ENCODE measurements at places on chromosomes 16 and 17. TPM values are rescaled to one million over a fixed set of nuclear protein-coding genes. Genes with fewer than 3 reads are reported as not detected.
A peak's percentile ranks its signal among the peaks of the same experiment; 100 is the strongest.

GRCh38 chr17:42311240-42312034 lies 23.1 kb downstream of the STAT5A start:
- no peak overlapping the region for H3K27ac ChIP-seq

GRCh38 chr17:77646046-77646430 lies 312.5 kb upstream of the TNRC6C start:
- peaks cover 2% of the 10 kb centered on the region for H3K36me3 ChIP-seq
- DNase-seq: no peak
- peaks cover 46% of the 10 kb centered on the region for H3K4me1 ChIP-seq
- peak overlapping the region; percentile 89 for H3K27ac ChIP-seq
- H3K27me3 ChIP-seq: peaks cover 4% of the 10 kb centered on the region

DNA sequence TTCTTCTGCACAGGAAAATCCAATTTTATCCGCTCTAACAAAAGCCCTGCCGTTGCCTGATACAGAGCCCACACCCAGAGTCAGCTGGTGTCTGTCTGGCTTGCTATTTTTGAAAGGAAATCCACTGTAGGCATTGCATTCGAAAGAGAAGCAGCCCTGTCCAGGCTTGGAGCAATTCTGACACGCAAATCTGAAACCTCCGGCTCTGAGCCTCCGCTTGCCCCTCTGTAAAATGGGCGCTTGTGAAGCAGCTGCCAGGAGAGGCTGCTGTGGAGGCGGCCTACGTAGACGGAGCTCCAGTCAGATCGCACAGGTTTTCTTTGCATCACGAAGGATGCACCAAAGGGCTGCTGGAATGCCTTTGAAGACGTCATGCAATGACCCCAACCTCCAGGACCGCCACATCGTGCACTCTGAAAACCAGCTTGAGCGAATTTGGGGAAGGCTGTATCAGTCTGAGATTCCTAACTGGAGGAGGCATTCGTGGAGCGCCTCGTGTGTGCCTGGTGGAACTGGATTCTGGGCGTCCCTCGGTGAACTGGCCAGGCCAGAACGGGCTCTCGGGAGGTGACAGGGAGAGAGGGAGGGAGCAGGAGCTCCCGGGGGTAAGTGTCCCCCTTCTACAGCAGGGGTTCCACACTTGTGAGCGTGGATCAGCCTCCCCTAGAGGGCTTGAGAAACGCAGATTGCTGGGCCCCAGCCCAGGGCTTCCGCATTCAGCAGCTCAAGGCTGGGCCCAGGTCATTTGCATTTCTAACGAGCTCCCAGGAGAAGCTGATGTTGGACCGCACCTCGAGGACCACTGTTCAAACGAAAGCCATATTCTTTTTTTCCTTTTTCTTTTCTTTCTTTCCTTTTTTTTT lies 215.5 kb downstream of the MRTFB start:
- H3K4me1 ChIP-seq: peaks cover 17% of the 10 kb centered on the region
- H3K4me3 ChIP-seq: peak overlapping the region; percentile 93
- peaks cover 12% of the 10 kb centered on the region for H3K36me3 ChIP-seq
- peak; percentile 40 for DNase-seq
- no peak overlapping the region for H3K27ac ChIP-seq

DNA sequence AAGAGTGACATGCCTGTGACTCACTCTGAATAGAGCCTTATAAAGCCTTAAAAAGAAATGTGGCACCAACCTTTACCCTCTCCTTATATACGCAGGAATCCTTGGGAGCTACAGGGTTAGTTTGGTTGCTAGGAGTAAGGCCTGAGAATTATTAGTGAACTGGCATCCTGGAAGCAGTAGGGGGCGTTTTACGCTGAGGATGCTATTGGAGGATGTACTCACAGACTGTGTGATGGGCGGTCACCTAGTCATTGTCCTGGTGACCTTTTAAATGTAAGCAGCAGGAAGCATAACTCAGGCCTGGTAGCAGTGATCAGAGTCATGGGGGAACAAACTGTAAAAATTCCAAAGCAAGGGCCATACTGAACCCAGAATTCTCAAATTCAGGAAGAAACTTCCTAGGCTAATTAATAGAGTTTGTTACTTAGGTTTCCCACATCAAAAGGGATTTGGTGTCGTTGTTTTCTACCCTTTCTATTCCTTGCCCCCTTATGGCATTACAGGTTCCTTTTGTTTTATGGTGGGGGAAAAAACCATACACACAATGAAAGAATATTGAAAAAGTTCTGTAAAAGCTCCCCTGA lies 153.8 kb downstream of the SNX11 start:
- H3K27me3 ChIP-seq: no peaks in the 10 kb centered on the region
- peaks cover 17% of the 10 kb centered on the region for H3K36me3 ChIP-seq
- no peak overlapping the region for H3K27ac ChIP-seq

GRCh38 chr16:4663777-4664465 lies 29.4 kb upstream of the NUDT16L1 start:
- H3K4me3 ChIP-seq: no peak overlapping the region
- no peaks in the 10 kb centered on the region for H3K27me3 ChIP-seq
- DNase-seq: no peak
- H3K36me3 ChIP-seq: peaks cover 15% of the 10 kb centered on the region
- H3K27ac ChIP-seq: peak overlapping the region; percentile 92

- no peaks in the 10 kb centered on the region for H3K27me3 ChIP-seq
- H3K27ac ChIP-seq: no peak overlapping the region
- no peak overlapping the region for H3K4me3 ChIP-seq
- DNase-seq: no peak
- H3K4me1 ChIP-seq: peaks cover 21% of the 10 kb centered on the region
- peaks cover 12% of the 10 kb centered on the region for H3K36me3 ChIP-seq
Observed at GRCh38 chr17:17241656-17242055, 4.7 kb upstream of the FLCN start.

Gene THAP11
- total RNA-seq: 42.3 TPM

Gene KRTAP29-1
- not detected for total RNA-seq

DNA sequence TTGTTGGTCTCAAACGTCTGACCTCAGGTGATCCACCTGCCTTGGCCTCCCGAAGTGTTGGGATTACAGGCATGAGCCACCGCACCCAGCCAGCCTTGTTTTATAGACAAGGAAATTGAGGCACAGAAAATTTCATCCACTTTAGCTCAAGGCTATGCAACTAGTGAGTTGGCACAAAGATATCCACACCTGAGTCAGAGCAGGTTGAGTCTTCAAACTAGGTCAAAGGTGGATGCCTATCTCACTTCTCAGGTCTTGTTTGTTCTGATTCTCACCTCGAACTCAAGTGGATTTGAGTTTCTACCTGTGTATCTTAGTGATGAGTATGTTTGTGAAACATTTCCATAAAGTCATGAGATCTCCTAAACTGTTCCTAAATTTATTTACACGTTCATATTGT lies 35.6 kb upstream of the GAS7 start:
- H3K36me3 ChIP-seq: no peaks in the 10 kb centered on the region
- H3K27ac ChIP-seq: no peak overlapping the region
- no peaks in the 10 kb centered on the region for H3K4me1 ChIP-seq
- H3K4me3 ChIP-seq: no peak overlapping the region

Gene AIPL1
- total RNA-seq: not detected

Gene RFWD3
- total RNA-seq: 107 TPM

Gene BEAN1
- total RNA-seq: not detected

GRCh38 chr17:82031303-82031884 lies at the start of gene RAC3:
TSS of gene RAC3 (plus strand) at chr17:82031678. CDS start at chr17:82031762, 84 bp downstream.
- H3K36me3 ChIP-seq: peaks cover 15% of the 10 kb centered on the region
- peak within 1 kb of the TSS; percentile 78 for H3K4me3 ChIP-seq
- H3K27me3 ChIP-seq: no peaks in the 10 kb centered on the region
- DNase-seq: no peak
- H3K27ac ChIP-seq: peak within 1 kb of the TSS; percentile 56
- peaks cover 30% of the 10 kb centered on the region for H3K4me1 ChIP-seq

DNA sequence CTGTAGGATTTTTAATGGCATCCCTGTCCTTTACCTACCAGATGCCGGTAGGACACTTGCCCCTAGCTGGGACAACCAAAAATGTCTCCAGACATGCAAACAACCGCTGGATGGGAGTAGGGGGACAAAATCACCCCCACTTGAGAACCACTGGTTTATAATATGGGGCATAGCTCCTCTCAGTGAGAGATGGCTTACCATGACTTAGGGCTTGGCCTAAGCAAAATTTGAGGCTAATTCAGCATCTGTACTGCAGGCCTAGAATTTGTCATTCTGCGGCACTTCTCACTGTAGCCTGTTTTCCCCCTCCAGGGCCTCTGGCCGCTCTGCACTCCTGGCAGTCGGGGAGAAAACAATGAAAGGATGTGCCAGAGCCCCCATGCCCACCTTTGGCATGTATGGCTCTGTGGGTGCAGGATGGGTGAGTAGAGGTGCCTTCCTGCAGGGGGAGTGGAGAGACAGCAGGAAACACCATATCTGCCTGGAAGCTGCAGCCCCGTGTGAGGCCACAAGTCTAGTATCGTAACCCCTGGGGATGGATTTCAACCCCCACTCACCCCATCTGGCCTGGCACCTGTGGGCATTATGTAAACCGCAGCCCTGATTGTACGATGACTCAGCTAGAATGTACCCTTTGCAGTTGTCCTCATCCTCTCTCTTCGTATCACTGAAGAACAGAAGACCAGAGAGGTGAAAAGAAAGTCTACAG lies 268.1 kb downstream of the SOX9 start:
- no peaks in the 10 kb centered on the region for H3K27me3 ChIP-seq
- H3K4me3 ChIP-seq: no peak overlapping the region
- no peak for DNase-seq
- H3K4me1 ChIP-seq: no peaks in the 10 kb centered on the region
- no peaks in the 10 kb centered on the region for H3K36me3 ChIP-seq
- H3K27ac ChIP-seq: no peak overlapping the region
